ENCODE measurements at places on chromosomes 2 and 18.

GRCh38 chr2:230874456-230874855, 9.7 kb downstream of the ITM2C start:
- H3K36me3 ChIP-seq = no peaks in the 10 kb centered on the region
- no peak overlapping the region for H3K4me3 ChIP-seq
- no peak overlapping the region for H3K27ac ChIP-seq
- peaks cover 3% of the 10 kb centered on the region for H3K4me1 ChIP-seq
- H3K27me3 ChIP-seq = no peaks in the 10 kb centered on the region
- DNase-seq = no peak

DNA sequence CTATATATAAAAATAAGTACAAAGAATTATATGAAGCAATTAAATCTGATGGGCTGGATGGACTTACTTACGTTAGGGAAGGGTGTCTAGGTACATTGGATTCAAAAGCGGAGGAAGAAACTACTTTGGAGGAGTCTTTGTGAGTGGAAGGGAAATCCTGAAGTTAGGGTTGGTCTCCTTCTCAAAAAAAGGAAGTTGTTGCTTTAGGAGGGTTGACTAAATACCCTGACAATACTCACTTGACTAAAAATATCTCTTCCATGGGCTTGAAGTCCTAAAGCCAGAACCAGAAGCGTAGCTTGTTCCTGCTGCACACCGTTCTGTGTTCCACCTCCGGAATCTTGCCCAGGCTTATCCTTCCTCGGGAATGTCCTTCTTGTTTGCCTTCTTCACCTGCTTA, 143.3 kb upstream of the ZEB2 start:
- DNase-seq = no peak
- H3K27me3 ChIP-seq = no peaks in the 10 kb centered on the region
- H3K4me1 ChIP-seq = no peaks in the 10 kb centered on the region
- H3K4me3 ChIP-seq = no peak overlapping the region
- H3K27ac ChIP-seq = no peak overlapping the region

DNA sequence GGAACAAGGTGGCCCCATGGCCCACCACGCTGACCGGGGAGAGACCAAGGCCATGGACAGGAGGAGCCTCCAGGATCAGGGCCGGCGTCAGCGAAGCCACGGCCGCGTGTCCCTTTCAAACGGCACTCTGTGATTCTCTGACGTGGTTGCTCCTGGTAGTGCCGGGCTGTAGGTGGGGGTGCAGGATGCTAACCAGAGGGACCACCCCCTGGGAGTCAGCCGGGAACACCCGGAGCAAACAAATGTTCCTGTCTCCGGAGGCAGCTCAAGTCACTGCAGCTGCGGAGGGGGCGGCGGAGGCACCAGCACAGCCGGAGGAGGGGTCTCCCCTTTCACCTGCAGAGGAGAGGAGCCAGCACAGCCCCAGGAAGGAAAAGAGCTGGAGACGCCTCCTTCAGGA, 750.6 kb upstream of the SALL3 start:
- H3K4me3 ChIP-seq = no peak overlapping the region
- no peak overlapping the region for H3K27ac ChIP-seq
- H3K4me1 ChIP-seq = no peaks in the 10 kb centered on the region
- no peaks in the 10 kb centered on the region for H3K36me3 ChIP-seq
- no peaks in the 10 kb centered on the region for H3K27me3 ChIP-seq
- no peak for DNase-seq

- no peaks in the 10 kb centered on the region for H3K36me3 ChIP-seq
- no peak overlapping the region for H3K27ac ChIP-seq
- no peaks in the 10 kb centered on the region for H3K4me1 ChIP-seq
- DNase-seq = no peak
- no peaks in the 10 kb centered on the region for H3K27me3 ChIP-seq
These were observed 890.1 kb upstream of the PIK3C3 start for GRCh38 chr18:41064916-41065315.

DNA sequence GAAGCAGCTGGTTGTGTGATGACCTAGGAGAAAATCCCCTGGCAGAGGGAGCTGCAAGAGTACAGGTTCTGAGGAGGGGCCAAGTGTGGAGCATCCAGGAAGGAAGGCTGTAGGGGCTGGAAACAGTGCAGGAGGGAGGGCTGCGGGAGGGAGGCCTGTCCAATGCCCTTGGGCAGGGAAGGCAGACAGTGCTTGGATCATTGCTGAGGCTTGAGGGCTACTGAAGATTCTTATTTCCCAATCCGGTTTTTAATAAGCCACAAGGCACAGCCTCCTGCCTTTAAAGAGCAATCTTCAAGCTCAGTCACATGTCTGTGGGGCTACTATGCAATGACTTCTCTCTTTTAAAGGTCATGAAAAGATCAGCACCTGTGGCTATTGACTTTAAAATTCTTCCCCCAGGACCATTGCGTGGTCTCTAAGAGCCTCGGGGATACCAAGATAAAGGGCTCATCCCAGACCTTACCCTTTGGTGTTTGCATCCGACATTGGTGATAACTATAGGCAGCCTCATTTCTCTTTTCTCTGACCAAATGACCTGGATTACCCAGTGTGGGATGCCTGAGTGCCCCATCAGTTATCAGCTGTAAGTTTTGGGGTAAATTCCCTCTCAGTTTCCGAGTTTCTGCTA, 149.6 kb downstream of the DOCK10 start:
- no peak for DNase-seq

DNA sequence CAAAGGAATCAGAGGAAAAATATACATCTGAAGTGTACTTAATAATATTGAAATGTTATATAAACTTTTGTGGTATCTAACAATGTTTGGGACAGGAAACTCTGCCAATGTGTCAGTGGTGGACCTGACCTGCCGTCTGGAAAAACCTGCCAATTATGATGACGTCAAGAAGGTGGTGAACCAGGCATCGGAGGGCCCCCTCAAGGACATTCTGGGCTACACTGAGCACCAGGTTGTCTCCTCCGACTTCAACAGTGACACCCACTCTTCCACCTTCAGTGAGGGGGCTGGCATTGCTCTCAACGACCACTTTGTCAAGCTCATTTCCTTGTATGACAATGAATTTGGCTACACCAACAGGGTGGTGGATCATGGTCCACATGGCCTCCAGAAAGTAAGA, 32.6 kb downstream of the CALCRL start:
- DNase-seq = no peak
- no peak overlapping the region for H3K27ac ChIP-seq
- H3K27me3 ChIP-seq = no peaks in the 10 kb centered on the region
- H3K4me3 ChIP-seq = no peak overlapping the region
- H3K36me3 ChIP-seq = no peaks in the 10 kb centered on the region

- no peaks in the 10 kb centered on the region for H3K36me3 ChIP-seq
- no peak overlapping the region for H3K4me3 ChIP-seq
- no peaks in the 10 kb centered on the region for H3K27me3 ChIP-seq
These were observed 109.8 kb downstream of the FARSB start for GRCh38 chr2:222545823-222546795.

GRCh38 chr2:204135752-204136151, 199.2 kb downstream of the ICOS start:
- no peak overlapping the region for H3K27ac ChIP-seq
- H3K4me3 ChIP-seq = no peak overlapping the region
- no peaks in the 10 kb centered on the region for H3K36me3 ChIP-seq
- DNase-seq = no peak
- H3K4me1 ChIP-seq = no peaks in the 10 kb centered on the region

DNA sequence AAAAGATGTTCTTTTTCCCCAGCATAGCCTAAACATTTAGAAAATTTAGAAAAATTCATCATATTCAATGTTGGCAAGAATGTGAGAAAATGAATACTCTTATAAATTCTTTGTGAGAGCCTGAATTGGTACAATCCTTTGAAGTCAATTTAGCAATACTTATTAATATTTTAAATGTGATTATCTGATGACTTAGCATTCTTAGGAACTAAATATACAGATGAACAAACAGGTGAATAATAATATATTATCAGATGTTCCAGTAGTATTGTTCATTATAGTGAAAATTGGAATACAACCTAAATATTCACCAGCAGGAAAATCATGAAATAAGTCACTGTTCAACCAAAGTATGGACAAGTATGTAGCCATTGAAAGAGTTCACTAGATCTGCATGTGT, 55.5 kb upstream of the MEIS1 start:
- H3K36me3 ChIP-seq = no peaks in the 10 kb centered on the region
- H3K4me3 ChIP-seq = no peak overlapping the region
- no peaks in the 10 kb centered on the region for H3K27me3 ChIP-seq
- H3K4me1 ChIP-seq = no peaks in the 10 kb centered on the region
- no peak overlapping the region for H3K27ac ChIP-seq

Data from testis (tissue), 5 donors.